ENCODE measurements at places on chromosomes 12 and 14.

GRCh38 chr14:69161590-69161989 lies 8.7 kb upstream of the DCAF5 start:
- no peak for DNase-seq

DNA sequence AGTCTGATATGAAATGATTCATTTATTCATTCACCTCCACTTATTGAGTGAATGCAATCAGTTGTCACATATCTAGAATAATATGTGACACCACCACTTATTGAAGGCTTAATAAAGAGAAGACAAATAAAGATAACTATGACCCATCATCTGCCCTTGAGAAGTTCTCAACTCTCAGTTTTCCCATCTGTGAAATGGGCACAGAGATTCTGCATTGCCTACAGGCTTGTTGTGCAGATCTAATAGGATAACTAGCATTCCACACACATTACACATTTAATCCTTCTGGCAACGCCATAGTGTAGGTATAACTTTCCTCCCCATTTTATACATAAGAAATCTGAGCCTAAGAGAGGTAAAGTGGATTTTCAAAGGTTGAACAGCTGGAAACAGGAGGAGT lies 84.2 kb upstream of the FICD start:
- no peak for DNase-seq

- no peak for DNase-seq
Observed at GRCh38 chr12:53726946-53727309, 324 bp downstream of the CALCOCO1 start.

GRCh38 chr12:132477017-132477702 lies 12.8 kb upstream of the FBRSL1 start:
- DNase-seq = no peak

- DNase-seq = no peak
Observed at GRCh38 chr12:82554529-82554928, 132.2 kb upstream of the TMTC2 start.

DNA sequence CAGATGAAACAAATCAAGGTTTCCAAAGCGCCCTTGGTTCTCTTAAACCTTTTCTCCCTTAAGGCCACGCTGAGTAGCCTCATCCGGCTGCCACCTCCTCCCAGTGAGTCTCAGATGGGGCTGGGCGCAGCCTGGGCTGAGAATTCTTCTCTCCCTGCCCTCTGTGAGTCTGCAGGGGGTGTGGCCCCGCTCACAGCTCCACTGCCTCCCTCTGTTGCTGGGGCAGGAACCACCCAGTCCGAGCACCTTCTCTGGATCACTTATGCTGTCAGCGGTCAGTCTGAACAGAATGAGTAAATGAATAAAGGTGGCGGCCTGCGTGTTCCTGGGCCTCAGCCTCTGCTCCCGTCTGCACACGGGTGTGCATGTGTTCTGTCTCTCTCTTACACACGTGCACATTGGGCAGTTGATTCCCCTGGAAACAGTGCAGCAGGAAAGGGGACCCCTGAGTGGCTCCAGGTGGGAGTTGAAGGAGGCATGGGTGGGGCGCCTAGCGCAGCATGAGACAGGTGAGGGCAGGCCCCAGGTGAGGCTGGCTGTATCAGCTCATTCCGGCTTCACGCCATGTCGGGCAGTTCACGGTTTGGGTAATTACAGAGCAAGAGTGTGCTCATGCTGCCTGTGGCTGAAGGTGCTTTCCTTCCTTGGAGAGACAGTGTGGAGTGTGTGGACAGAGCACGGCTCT lies 4.3 kb downstream of the PAPLN start:
- DNase-seq = no peak

DNA sequence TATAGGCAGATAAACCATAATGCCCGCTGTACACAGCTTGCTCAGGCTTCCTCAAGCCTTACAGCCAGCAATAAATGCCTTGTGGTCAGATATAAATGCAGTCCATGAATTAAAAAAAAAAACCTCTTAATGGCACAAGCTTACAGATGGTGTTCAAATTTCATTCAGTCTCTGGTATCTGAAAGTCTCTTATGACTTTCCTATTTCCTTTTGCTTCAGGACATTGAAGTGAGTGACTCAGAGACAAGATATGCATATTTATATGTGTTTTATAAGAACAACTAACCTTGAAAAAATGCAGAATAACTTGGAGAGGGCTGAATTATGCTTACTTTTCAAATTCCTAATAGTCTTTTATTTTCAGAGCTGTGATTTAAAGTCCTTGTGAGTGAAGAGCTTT lies 426.9 kb upstream of the MIS18BP1 start:
- peak; percentile 83 for DNase-seq
